ENCODE measurements at places on chromosomes 5 and 9.

GRCh38 chr5:37701868-37702267 is 138.0 kb downstream of the GDNF start:
- no peak for DNase-seq

DNA sequence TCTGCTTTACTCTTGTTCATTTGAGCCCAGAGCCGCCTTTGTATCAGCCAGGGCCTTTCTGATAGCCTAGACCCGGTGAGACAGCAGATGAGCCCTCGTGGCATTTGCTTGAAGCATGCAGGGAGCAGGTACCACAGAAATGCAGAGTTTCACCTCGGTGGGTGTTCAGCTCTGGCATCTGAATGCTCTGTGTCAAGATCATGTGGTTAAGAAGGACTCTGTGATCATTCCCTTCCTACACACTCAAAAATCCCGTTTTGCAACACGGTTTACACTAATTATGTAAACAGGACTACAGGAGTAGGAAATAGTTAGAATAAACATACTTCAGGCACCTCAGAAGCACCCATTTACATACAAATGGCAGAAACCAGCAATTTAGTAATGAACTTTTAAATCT is 67.2 kb downstream of the MVB12B start:
- DNase-seq: no peak

- no peak for DNase-seq
These were observed 69.2 kb downstream of the FAM114A2 start for GRCh38 chr5:153969563-153969895.

DNA sequence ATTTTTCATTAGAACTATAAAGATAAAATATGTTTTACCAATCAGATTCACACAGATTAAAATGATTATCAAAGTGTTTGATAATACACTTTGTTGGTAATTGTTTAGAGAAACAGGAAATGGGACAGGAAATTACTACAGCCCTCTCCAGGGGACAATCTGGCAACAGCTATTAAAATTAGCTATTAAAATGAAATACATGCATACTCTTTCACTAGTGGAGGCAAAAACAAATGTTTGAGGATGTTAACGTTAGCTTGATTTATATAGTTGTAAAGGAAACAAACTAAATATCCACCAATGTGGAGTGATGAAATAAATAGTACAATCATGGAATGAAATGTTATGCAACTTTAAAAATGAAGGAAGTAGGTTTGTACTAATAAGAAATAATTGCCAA is 53.7 kb downstream of the TARS1 start:
- DNase-seq: no peak

DNA sequence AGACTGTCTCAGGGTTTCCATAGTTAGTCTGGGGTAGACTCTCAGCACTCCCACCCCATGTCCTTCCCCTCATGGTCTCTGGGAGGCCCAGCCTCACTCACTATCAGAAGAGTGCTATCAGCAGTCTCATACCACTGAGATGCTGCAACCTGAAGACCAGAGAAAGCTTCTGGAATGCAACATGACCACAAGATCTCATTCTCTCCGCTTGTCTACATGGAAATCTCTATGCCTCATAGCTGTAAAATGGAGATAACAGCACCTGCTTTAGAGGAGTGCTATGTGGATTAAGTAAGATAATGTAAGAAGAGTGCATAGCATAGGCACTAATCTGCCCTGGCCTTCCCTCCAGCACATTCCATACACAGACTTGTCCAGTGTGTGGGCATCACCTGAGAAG is 47.0 kb upstream of the ZNF169 start:
- DNase-seq: no peak

DNA sequence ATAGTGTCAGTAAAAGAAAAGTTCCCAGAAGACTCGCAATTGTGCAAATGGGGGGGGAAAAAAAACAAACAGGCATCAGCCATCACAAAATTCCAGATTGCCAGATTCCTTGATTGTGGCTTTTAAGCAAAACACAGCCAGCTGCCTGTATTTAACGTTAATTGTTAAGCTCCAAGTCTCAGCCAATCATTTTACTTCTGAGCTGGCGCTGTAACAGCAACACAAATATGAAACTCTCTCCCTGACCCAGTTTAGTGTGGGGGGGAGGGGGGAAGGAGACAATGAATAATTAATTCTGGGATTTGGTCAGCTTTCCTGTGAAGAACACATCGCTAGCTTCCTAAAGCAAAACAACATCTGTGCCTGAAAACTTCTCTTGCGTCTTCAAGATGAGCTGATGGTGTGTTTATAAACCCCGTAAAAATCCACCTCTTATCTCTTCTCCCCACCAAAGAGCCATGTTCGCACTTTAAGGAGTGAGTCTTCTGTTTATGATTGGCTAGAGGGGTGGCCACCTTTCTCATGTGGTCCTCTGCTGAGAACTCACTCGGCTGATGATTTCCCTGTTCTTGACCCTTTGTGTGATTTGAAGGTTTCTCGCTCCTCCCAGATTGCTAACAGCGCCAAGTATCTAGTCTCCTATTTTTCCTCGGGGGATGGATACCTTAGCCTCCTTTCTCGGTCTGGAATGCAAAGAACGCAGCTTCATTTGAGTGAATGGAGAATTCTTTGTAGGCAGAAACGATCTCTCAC is 160.2 kb upstream of the DAPK1 start:
- no peak for DNase-seq
